ENCODE measurements at places on chromosomes 5 and 9.

DNA sequence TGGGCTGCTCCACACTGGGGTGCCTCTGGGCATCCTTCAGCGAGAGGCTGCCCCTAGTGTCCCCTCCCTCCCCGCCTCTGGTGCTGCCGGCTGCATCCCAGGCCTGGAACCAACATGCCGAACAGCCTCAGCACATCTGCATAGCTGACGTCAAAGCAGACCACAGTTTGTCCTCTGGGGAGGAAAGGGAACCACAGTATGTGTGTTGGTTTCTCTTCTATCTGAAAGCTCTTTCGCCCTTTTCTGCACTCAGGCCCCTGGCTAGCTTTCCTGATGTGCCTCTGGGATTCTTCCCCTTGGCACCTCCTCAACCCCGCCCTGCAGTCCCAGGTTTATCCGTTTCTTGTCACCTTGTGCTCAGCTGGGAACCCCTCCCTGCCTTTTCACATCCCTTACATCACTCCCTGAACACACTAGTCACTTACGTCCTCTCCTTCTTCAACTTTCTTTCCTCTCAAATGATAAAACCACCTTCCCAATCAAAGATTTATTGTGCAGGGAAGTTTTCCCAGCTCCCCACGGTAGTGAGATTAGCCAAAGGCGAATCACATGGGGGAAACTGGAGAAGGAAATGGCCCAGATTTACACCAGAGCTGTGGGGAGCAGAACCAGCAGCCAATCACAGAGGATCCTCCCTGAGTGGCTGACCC, 35.5 kb upstream of the B4GALT1 start:
- DNase-seq = peak; percentile 43

- DNase-seq = no peak
Observed at GRCh38 chr5:848671-849111, 2.1 kb downstream of the ZDHHC11 start.

GRCh38 chr5:65923339-65923738, 3.0 kb upstream of the ERBIN start:
- DNase-seq = no peak

GRCh38 chr9:116549061-116549664, 137.9 kb upstream of the TRIM32 start:
- no peak for DNase-seq

DNA sequence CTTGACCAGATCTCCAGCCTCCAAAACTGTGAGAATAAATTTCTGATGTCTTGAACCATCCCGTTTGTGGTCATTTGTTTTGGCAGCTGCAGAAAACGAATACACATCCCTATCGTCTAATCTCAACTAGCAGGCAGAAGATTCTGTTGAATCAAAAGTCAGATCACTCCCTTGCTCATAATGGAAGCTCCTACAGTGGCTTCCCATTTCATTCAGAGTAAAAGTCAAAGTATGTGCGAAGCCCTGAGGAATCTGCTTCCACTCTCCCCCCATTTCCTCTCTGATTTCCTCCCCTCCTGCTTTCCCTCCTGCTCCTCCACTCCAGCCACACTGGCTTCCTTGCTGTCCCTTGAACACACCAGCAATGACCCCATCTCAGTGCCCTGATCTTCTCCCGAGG, 34.8 kb upstream of the SPOCK1 start:
- DNase-seq = no peak

DNA sequence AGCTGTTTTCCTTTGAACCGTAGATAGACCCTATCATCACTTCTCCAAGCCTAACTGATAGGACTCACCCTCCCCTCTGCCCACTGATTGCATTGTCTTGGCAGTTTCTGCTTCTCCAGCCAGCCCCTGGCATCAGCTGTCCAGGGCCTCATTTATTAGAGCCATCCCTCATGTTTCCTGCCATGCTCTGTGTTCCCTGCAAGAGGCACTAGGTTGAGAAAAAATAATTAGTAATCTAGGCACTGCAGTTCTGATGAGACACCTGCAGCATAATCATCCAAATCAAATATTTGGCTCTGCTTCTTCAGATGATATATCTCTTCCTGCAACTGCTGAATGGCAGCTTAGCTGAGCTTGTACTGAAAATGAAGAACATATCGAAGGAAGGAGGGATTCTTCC, 303.0 kb upstream of the TLE4 start:
- no peak for DNase-seq

DNA sequence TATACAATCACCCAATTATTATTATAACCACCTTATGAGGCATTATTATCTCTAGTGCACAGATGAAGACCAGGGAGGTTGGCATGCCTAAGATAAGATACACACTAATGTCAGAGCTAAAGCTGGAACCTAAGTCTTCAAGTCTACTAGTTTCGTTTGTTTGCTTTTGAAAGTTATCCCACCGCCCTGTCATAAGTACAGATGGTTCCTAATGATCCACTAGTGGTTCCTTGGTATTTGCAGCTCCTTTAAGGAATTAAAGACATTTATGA, 14.1 kb downstream of the NDUFA8 start:
- DNase-seq = no peak

DNA sequence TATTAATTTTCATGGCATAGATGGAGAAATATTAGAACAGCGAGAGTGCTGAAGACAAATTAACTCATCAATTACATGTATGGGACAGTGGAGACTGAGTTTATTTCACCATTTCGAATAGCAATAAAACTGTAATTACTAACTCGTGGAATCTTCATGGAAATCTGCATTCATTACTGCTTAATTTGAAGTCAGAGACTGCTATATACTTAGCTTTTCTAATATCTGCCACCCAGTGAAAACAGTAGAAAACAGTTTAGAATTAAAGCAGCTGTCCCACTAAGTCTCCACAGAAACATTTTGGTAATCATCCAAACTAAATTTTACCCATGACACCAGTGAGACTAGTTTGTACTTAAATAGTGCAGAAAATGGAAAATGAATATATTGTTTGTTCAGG, 56.8 kb downstream of the IZUMO3 start:
- DNase-seq = no peak

- DNase-seq = no peak
Observed at GRCh38 chr5:14006823-14007520, 62.5 kb upstream of the DNAH5 start.

DNA sequence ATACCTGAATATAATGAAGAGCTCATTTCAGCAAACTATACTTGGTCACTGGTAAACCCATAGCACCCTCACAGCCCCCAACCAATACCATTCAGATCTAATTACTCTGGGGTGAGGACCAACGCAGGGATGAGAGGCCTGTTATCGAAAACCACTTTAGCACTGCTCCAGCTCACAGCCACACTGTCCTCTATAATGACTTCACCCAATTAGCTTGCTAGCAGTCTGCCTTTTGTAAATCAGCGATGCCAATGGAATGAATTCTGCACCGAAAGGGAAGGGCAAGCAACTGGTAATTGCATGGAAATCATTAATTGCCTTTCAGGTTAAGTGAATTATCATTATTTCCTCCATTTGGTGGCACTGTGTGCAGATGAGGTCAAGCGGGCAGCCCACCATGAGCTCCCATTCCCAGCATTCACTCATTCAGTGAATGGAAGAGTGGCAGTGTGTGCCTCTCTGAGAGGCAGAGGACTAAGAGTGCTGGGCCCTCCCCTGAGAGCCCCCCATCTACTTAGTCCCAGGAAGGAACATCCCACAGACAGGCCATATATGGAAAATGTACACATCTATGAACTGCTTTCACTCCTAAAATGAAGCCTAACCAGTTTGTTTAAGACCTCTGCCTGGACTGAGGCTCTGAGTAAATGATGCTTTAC, 262.1 kb downstream of the SPOCK1 start:
- no peak for DNase-seq

- DNase-seq = peak; percentile 64
Observed at GRCh38 chr9:86287013-86287412, 4.7 kb upstream of the ISCA1 start.

GRCh38 chr5:119356612-119357188, 881 bp downstream of the TNFAIP8 start:
- no peak for DNase-seq

GRCh38 chr5:56343988-56344387, 110.9 kb upstream of the ANKRD55 start:
- DNase-seq = no peak

- no peak for DNase-seq
Observed at GRCh38 chr9:118954857-118955256, 414.4 kb downstream of the BRINP1 start.

All from H9 (cell line).